ENCODE measurements at places on chromosomes 3 and 15.

DNA sequence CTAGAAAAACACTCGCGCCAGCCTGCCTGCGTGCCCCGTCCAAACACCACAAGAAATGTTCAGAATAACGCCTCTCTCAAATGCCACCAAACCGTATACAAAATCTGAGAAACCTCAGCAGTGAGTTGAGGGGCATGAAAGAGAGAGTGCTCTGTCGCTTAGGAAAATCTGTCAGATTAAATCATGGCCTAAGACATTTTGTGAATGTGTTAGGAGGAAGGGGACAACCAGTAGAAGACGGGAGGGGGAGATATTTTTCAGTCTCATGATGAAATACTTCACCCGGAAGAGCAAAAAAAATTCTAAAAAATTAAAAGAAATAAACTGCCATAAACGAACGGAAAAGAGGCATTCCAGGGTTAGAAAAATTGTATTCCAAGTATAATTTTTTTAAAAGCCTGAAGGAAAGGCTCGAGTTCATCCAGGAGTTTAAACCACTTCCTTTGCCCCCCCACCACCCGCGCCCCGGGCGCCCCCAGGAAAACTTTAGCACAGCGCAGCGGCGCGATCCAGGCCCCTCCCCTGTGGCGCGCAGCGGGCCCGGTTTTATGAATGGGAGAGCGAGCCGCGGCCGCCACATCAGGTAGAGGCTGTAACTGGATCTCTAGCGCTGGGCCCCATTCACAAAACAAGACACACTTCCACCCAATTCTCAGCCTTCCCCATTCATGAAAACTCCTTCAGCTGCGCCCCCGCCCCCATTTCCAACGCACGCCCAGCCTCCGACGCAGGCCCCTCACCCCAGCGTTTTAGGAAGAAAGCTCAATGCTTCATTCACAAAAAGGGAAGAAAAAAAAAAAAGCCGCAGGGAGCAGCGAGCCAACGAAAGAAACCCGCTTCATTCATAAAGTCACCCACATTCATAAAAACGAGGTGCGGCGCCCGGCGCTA, 1.4 kb downstream of the ETV5 start:
- no peak for DNase-seq

- DNase-seq, result no peak
These were observed 22.6 kb upstream of the C3orf70 start for GRCh38 chr3:185175370-185175987.

GRCh38 chr3:45826908-45827307, 15.0 kb downstream of the LZTFL1 start:
- DNase-seq, result no peak

GRCh38 chr3:157794771-157795170, 291.6 kb upstream of the VEPH1 start:
- DNase-seq, result no peak

- no peak for DNase-seq
These were observed 37.0 kb downstream of the CCNL1 start for GRCh38 chr3:157122832-157123427.

GRCh38 chr3:189273736-189274135, 102.0 kb downstream of the TPRG1 start:
- DNase-seq, result no peak

- no peak for DNase-seq
These were observed 361.8 kb downstream of the FGF12 start for GRCh38 chr3:192365571-192365970.

GRCh38 chr3:175914785-175915184, 1055.7 kb downstream of the NAALADL2 start:
- no peak for DNase-seq

All from cortex of kidney (tissue), 1 donor.